Right ventricle myocardium superior (tissue), 1 donor: ENCODE measurements at places on chromosomes 4 and X.

- DNase-seq = no peak
These were observed 8.4 kb downstream of the NDUFA1 start for GRCh38 chrX:119880076-119880475.

DNA sequence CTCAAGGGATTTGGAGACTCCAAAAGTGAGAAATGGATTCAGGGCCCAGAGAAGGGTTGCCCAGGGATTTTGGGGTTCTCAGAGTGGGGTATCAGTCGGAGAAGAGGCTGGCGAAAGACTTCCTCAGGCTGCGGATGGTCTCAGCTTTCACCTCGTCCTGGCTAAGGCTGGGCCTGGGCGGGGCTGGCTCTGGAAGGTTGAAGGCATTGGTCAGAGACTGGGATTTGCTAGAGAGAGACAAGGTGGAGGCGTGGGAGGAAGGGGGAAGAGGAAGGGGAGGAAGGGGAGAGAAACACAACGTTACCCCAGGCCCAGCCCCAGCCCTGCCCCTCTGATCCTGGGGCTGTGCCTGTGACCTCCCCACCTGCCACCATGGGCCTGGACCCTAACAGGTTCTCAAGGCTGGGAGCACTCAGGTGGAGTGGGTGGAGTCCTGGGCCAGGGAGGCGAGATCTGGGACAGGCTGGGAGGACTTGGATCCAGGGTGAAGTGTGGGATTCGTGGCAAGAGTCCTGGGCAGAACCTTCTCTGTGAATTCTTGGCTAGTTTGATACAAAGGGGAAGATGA lies 9.4 kb upstream of the TIMP1 start:
- DNase-seq = no peak

DNA sequence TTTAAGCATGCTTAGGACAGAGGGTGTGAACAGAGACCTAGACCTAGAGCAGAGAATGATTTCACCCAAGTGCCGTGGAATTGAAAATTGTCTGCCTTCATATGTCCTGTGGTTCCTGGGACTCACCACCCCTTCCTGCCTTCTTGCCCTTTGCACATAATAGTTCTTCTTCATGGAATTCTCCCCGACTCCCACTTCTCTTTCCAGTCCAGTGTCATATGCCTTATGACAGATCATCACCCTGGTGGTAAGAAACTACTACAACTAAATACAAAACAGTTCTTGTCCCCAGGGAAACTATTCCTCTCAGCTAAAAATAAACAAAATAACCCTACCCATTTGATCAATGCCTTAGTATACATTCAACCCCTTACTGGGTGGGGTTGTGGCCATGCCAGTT lies 43.3 kb downstream of the BMPR1B start:
- no peak for DNase-seq

DNA sequence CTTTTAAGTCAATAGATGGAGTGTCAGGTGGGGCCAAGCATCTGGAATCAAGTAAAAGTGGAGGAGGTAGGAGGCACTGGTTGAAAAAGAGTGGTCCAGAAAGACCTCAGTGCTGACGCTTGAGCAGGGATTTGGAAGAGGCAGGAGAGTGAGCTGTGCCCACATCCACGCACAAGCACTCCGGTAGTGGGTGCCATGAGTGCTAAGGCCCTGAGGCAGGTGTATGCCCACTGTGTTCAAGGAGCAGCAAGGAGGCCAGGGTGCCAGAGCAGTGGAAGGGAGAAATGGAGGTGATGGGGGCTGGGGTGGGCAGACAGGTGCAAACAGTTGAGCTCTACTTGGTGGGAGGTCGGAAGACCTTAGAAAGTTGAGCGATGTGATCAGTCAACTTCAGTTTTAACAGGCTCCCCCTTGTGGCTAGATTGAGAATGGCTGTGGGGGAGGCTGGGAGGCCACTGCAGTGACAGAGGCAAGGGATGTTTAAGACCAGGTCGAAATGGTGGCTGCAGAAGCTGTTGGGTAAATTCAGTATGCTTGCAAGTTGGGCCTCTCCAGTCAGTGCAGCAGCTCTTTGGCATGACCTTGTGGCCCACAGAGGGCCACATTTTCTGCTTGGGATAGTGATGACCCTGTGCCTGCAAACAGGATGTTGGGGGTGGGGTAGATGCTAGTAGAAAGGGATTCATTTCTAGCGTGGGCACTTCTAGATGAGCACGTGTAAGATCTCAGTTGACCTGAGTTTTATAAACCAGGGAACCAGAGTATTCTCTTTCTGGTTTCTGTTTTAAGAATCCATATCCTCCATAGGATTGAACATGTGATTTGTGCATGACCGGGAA lies 12.7 kb downstream of the TKTL1 start:
- peak; percentile 57 for DNase-seq

- no peak for DNase-seq
These were observed 1.8 kb downstream of the DKK2 start for GRCh38 chr4:107034091-107034995.

GRCh38 chr4:149752729-149753128 lies 62.9 kb downstream of the IQCM start:
- DNase-seq = no peak

DNA sequence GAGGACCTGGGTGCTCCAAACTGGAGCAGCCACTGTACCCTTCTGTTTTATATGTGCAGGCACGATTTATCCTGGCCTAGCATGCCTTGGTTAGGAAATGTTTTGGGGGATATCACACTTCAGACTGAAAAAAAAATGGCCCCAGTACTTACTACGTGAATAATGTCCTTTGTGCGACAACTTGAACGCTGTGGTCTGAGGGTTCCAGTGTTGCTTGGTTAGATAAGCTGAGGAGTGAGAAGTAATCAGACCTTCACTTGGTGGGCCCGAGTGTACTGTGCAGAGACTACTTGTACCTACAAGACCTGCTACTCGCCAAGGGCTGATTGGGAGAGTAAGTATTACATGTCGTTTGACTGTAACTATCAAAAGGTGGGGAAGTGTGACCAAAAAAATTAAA lies 678 bp downstream of the DNAAF6 start:
- no peak for DNase-seq

DNA sequence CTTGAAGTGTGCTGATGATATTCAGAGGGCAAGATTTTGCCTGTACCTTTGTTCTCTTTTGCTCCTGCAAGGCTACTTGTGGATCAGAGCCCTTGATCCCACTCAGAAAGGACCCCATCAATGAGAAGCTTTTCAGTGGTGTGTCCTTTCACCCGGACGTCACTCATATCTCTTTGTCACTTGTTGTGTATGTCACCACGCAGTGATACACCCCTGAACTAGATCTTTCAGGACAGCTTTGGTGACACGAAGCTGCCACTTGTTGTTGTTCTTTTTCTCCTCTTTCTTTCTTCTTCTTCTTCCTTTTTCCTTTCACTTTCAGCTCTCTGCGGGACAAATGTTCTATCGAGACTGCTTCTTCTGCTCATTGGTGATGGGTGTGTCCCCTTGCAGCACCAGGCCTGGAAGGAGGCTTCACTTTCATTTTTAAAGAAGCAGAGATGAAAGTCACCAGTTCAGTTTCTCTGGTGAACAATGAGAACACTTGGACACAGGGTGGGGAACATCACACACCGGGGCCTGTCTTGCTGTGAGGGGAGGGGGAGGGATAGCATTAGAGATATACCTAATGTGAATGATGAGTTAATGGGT lies 83.6 kb downstream of the NBDY start:
- no peak for DNase-seq

- DNase-seq = no peak
These were observed 24.3 kb downstream of the LEF1 start for GRCh38 chr4:108144451-108144850.

DNA sequence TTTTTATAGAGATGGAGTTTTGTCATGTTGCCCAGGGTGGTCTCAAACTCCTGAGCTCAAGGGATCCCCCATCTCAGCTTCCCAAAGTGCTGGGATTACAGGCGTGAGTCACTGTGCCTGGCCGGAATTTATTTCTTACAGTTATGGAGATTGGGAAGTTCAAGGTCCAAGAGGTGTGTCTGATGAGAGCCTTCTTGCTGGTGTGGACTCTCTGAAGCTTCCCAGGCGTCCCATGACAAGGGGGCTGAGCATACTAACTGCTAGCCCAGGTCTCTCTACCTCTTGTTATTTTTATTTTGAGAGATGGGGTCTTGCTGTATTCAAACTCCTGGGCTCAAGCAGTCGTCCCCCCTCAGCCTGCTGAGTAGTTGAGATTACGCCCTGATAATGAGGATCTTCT lies 2.9 kb upstream of the NSD2 start:
- DNase-seq = no peak

DNA sequence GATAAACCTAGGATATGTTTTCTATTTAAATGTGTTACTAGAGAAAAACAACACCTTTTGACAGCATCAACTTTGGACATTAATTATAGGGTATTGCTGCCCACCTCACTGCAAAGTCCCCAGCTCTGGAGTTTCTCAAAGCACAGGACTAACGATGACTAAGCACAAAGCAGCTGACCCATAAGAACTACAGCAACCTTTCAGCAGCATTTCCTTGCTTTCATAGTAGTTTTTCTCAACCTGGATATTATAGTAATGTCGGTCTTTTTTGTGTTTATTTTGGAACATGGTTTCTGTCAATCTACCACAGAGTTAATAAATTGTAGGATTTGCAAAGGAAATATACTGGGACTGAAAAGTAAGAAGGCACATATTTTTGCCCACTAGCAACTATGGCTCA lies 21.5 kb downstream of the HHIP start:
- no peak for DNase-seq

GRCh38 chr4:145183023-145183422 lies 2.6 kb upstream of the OTUD4 start:
- no peak for DNase-seq

DNA sequence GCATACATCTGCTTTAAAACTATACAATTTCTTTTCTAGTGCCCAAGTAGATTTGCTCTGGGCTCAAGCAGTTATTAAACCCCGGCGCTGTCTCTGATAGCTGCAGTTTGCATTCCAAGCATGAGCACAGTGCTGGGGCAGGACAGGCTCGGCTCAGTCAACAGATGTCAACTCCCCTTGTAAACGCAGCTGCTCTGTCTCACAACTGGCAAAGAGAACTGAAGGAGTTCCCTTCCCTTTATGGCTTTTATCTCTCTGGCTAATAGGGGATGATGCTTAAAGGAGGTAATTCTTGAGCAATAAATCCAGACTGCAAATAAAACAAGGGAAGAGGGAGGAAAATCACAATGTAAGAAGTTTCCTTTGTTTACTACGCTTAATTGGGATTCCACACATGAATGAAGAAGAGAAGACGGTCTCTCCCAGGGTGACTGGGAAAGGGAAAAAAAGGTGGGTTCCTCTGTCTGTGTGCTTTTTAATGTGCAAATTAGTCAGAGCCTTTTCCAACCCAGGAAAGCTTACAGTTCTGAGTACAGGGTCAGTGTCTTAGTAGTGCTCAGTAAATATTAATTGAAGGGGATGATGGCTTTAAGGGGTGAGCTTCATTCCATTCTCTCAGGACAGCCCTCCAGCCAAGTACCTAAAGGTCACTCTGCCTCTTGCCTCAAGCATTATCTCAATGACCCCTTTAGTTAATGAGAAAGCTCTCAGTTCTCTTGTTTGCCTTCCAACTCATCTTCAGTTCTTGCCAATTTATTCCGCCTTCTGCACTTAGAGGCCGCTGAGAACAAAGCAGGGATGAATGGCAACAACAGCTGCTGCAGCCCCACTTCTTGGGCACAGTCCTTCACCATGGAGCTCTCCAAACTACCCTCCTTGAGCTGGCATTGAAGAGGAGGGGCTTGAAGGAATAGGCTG lies 155.7 kb upstream of the JADE1 start:
- peak; percentile 73 for DNase-seq

GRCh38 chrX:51047950-51048349 lies 137.4 kb downstream of the BMP15 start:
- no peak for DNase-seq

- peak; percentile 42 for DNase-seq
These were observed 46.4 kb downstream of the PAGE2 start for GRCh38 chrX:55135171-55135570.

DNA sequence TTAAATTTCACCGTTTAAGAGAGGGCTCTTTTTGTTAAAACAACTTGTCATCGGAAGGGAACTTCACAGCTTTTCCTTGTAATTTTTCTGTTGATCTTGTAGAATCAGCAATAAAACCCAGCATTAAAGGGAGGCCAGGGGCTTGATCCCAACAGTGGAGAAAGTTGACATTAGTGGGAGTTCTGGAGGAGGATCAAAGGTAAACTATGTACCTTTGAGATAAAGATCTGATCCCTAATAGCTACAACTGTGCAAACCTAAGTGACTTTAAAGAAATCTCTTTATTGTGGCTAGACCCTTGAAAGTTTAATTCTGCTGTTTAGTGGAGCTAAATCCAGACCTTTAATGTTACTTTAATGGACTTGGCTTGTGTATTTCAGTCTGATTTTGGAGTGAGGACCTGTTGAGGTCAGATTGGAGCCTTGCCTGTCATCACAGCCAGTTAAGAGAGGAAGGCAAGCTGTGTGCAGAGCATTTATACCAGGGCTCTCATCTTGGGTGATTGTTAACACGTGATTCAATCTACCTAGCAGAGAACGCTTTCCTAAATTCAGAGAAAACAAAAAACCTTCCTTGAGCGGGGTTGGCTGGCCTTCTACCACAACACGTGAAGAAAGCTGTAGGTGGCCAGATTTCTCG lies 1.7 kb downstream of the DOCK11 start:
- no peak for DNase-seq

DNA sequence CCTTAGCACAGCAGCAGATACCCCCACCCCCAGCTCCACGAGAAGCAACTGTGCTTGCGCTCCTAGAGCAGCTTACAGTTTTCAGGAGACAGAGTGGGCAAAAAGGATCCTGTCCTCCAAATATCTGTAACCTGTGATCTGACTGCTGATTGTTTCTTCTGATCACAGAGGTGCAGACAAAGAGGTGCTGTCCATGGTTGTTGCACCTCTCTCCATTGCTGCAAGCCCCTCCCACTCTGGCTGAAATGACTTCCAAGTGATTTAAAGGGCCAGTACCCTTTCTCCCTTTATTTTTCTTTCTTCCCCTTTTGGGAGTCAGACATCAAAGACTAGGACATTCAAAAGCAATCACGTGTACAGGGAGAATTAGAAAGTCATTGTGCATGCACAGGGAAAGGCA lies 205.3 kb upstream of the GEMIN8 start:
- DNase-seq = no peak

GRCh38 chr4:787561-787981 lies 38.4 kb downstream of the CPLX1 start:
- DNase-seq = no peak

GRCh38 chr4:40594261-40595178 lies 35.1 kb downstream of the RBM47 start:
- DNase-seq = no peak

GRCh38 chr4:5012958-5013357 lies 6.3 kb downstream of the CYTL1 start:
- DNase-seq = no peak

- no peak for DNase-seq
These were observed 1303.4 kb downstream of the TECRL start for GRCh38 chr4:63105839-63106238.

GRCh38 chr4:169604131-169604900 lies 8.1 kb downstream of the NEK1 start:
- no peak for DNase-seq

GRCh38 chr4:180426938-180427337 lies 1816.3 kb upstream of the TENM3 start:
- DNase-seq = no peak

DNA sequence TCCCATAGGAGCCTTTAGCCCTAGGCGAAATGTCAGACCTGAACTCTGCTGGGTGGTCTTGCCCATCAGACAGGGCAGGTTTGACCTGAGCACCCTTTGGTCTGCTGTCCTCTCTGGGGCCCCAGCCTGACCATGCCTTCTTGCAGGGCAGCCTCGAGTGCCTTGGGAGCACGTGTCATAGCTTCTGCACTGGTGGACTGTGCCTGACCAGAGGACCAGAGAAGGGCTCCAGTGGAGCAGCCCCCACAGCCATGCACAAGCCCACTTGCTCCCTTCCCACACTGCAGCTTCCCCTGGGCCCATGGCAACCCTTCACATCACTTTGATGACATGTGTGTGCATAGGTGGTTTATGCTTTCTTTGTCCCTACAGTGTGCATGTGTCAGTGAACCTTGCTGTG lies 394.0 kb downstream of the TEX13C start:
- no peak for DNase-seq
